ENCODE measurements at places on chromosomes 12 and 14.
A peak's percentile ranks its signal among the peaks of the same experiment; 100 is the strongest.

GRCh38 chr14:23385642-23386265 lies 8.9 kb downstream of the CMTM5 start:
- no peak for DNase-seq

- DNase-seq = no peak
These were observed 89.8 kb upstream of the LRIG3 start for GRCh38 chr12:59010118-59010517.

DNA sequence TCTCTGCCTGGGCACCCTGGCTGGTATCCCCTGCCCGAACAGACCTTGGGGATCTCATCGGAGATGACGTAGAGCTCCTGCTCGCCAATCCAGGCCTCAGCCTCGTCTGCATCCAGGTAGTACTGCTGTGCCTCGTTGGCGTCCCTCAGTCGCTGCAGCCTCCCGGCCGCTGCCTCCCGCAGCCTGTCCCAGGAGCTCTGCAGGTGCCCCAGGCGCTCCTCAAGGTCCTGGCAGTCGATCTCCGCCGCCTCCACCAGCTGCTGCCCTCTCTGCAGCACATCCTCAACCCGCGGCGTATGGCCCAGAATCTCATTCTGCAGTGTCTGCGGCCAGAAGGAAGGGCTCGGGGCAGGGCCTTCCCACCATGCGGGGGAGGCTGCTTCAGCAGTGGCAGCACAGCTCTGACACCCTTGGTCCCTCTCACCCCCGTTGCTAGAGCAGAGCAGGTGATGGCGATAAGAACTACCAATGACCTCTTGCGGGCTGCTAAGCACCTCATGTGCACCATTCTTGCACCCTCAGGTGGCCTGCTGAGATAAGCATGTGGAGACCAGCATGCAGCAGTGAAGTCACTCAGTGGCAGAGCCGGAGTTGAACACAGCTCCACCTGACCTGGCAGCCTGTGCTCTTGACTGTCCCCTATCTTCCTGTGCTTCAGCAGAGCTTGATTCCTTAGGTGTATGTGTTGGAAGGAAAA lies 71.0 kb downstream of the PLEKHG3 start:
- no peak for DNase-seq

DNA sequence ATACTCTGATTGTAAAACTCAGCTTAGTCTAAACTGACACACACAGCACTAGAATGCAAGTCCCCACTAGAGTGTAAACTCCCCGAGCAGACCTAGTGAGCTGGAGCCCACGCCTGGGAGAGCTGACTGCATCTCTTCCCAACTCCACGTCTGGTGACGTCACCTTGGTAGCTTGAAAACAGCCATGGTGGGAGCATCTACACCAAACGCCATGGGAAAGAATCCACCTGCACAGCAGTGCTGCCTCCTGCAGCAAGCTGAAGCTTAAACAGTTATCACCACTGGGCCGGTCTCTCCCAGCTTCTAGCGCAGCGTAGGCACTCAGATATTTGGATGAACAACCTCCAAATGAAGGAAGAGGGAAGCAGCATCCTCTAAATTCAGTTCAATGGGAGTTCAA lies 4.3 kb upstream of the PAPLN start:
- no peak for DNase-seq

DNA sequence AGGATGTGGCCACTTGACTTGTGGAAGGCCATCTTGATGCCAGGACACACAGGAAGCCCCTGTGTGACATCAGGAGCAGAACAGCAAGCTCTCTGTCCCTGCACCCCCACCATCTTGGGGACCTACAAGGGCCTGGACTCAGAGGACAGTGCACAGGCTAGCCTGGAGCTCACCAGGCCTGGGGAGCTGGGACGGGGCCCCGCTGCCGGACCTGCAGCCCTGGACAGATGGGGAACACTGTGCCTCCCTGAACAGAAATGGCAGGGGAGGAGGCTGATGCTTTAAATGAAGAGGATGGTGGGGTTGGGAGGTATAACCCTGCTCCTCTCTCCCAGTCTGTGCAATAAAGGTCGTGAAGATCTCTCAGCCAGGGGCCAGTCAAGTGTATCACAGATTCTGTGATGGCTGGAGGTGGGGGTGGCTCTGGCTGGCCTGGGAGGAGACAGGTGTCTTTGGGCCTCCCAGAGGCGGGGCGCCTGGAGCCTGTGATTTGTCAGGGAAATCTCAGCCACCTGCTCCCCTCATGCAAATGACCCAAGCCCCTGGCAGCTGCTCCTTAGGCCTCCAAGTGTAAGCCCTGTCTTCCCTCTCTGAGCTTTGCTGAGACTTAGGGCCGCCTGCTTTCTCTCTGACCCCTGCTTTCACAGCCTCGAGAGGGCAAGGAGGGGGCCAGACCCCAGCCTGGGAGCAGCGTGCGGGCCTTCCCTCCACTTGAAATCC lies 1.1 kb upstream of the GNB3 start:
- no peak for DNase-seq

GRCh38 chr14:103071544-103072251 lies 12.3 kb upstream of the LBHD2 start:
- DNase-seq = peak; percentile 91

DNA sequence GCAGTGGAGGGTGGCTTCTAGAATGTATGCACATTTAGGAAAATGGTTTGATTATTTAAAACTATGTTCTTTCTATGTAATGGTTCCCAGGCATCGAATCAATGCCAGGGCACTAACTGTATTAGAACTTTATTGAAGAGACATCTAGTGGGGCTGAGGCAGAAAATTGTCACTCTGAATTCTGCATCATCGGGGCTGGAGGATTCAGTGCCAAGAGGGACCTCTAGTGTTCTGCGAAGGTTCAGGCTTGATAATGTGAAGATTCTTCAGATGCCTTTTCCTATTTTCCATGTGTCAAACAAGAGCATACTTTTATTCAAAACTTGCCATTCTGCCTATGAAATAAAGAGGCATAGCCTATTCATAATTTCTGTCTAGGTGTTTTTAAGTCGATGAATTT lies 146.3 kb downstream of the CAND1 start:
- DNase-seq = no peak

GRCh38 chr12:69123919-69124638 lies 115.3 kb upstream of the CPSF6 start:
- no peak for DNase-seq

DNA sequence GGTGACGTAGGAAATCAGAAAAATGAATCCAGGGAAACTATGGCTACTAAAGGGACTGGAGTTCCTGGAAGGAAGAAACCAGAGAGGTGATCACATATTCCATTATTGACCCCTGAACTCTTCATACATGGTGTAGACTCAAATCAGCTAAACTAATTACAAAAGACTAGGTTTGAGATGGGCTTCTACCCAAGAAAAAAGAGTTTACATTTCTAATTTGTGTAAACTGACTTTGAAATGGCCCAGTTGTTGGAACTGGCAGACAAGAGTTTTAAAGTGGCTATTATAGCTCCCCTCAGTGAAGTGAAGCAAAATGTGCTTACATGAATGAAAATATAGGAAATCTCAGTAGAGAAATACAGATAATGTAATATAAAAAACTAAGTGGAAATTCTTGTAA lies 1619.4 kb upstream of the SEL1L start:
- DNase-seq = no peak

DNA sequence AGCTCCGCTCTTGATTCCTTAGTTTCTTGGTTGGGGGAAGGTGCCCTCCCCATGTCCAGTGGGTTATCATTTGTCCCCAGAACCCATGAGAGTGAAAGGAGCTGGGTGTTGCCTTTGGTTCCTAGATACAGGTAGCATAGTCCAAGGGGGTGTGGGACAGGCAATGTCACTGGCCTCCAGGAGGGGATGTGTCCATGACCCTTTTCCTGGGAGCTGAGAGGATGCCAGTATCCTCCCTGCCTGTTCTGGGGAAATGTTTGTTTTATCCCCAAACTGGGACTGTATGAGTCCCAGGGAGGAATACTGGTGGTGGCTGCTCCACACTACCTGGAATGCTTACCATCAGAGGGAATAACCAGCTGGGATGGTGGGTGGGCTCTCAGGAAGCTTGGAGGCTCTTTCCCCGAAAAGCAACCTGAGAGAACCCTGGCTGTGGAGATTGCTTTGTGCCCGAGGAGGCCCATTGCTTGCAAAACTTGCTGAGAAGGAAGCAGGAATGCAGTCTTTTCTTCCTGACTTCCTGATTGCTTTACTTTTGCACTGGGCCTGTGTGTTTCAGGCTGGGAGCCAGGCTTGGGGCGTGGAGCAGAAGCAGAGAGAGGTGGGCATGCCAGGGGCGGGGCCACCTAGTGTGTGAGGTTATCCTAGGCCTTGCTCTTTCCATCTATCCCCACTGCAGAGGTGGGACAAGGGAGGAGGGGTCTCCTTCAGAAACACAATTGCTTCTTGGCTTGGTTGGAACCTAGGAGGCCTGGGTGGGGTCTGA lies 715 bp upstream of the SLC10A1 start:
- DNase-seq = no peak

DNA sequence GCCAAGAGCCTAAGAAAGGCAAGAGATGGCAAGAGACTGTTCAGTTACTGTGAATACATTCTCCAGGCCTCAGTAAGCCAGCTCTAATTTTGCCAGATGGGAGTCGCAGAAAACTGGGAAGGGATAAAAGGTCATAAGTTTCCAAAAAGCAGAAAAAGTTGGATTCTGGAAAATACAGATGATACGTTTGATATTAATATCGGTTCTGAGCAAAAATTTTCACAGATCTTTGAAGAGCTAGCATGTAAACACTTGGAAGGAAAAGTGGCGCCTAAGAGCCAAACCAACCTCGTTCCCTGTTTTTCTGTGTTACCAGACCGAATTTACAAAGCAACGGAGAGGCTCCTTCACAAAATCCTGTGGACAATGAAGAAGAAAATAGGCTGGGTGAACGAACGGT lies 7.8 kb upstream of the EML1 start:
- DNase-seq = no peak

GRCh38 chr14:41362139-41362538 lies 244.5 kb upstream of the LRFN5 start:
- no peak for DNase-seq

DNA sequence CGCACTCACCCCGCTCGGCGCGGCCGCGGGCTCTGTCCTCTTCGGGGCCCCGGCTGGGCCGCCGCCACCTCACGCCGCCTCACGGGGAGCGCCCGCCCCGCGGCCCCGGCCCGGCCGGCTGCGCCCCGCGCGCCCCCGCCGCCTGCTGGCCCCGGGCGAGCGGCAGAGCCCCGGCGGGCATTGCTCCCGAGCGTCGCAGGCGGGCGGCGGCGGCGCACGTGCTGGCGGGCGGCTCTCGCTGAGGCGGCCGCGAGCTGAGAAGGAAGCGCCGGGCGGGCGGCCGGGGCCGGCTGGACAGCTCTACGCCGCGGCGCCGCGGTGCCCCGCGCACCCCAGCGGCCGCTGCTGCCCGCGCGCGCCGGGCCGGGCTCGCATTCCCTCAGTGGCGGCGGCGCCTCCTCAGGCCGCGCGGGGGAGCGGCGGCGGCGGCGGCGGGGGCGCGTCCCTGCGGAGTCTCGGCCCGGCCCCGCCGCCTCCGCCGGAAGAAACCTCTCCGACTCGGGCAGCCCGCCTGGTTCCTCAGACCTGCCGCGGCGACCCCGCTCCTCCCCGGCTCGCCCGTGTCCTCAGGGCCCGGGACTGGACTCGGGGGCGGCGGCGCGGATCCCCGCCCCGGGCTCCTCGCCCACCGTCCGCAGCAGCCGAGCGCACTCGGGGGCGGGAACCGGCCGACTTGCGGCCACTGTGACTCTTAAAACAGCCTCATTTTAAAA lies at the start of gene PITPNM2:
Gene PITPNM2, minus strand, starts transcription at position 347 of the 713 bp plus-strand sequence. CDS start 116,500 bp downstream, outside the sequence.
- DNase-seq = peak; percentile 15

DNA sequence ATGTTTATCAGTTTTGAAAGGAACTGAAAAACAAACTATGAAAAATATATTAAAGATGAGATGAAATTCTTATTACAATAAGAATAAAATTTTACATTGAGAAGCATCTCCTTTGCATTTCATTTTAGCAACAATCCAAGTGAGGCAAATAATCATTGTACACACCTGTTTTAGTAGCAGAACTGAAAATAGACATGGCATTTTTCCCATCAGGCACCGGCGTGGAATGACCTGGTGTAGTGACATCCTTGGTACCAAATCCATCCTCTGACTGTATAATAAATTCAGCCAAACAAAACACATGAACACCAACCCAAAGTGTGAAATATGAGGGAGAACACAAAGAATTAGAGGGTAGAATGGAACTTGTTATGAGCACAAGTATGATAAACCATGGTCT lies 271.4 kb downstream of the MED13L start:
- DNase-seq = no peak

- no peak for DNase-seq
These were observed 67.3 kb upstream of the USP15 start for GRCh38 chr12:62192903-62193250.

GRCh38 chr12:26845984-26846383 lies 13.0 kb upstream of the ITPR2 start:
- peak; percentile 31 for DNase-seq

- no peak for DNase-seq
These were observed 192.3 kb downstream of the ANO4 start for GRCh38 chr12:100986595-100987547.

- DNase-seq = no peak
These were observed 6.1 kb upstream of the TMEM30B start for GRCh38 chr14:61287196-61287595.

DNA sequence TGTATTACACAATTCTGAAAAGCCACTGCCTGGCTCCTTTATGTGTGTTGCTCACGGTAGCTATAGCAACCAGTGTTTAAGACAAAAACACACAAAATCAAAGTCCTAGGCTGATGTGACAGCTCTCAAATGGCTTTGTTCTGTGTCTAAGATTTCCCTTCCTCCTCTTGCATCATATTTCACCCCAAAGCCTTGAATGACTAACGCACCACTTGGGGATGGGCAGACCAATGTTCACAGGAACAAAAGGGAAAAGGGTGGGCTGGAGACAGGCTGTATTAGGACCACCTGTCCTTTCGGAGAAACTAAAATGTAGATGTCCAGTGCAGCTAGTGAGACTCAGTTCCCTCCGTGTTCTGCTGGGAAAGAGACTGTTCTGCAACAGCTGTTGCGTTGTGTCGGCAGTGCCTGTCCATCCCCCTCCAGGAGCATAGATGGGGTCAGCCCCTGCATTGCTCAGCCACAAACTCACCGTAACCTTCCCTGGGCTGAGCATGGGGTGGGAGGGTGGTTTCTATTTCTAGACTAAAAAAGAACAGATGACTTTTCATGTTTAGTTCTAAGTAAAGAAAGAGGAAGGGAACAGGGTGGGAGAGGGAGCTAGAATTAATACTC lies 26.8 kb upstream of the DAAM1 start:
- peak; percentile 94 for DNase-seq

DNA sequence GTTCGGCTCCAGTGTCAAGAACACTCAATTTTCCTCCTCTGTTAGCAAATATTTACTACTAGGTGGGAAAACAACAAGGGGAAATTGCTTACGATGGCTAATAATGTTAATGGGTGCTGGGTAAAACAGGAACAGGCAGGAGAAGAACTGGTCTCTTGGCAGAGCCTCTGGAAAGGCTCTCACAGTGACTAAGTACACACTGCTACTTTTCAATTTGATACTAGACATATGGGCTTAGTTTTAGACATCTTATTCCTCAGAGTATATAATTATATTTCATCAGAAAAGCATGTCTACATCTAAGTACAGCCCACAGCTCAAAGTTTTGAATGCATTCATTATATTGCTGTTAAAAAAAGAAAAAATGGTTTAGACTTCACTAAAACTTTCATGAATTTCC lies 65.4 kb upstream of the SAV1 start:
- no peak for DNase-seq

Measured in MV-4-11 (cell line).